Retina (tissue), 1 donor: ENCODE measurements at places on chromosomes 1 and 21.

DNA sequence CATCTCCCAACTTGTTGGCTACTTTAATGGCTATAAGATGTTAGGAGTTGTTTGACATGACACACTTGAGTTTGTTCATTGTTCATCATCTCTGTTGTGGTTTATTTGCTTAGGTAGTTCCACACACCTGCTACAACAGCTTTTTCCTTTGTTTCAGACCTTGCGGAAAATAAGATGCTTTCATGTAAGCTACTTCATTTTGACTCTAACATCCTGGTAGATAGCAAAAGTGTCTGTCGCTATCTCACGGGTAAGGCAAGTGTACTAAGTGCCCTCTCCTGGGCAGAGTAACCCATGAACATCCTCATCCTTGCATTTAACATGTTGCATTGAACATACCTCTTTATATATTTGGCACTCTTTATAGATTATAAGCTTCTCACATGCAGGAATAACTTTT lies 1.6 kb upstream of the OR10T2 start:
- no peak for DNase-seq

DNA sequence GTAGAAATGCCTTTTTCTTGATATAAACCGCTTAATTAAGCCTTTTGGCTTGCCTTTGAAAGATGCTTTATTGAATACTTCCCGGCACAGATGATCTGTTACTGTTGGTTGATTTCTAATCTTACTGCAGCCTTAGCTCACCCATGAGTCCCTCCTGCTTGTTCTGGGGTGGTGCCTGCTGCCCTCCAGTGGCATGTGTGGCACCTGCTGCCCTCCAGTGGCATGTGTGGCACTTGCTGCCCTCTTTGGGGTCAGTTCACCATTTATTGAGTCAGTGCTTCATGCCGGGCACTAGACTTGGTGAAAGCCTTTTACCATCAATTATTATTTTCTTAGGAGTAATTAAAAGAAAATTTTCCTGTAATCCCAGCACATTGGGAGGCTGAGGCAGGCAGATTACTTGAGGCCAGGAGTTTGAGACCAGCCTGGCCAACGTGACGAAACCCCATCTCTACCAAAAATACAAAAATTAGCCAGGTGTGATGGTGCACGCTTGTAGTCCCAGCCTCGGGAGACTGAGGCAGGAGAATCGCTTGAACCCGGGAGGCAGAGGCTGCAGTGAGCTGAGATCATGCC lies 54.3 kb downstream of the ADARB1 start:
- peak; percentile 77 for DNase-seq

DNA sequence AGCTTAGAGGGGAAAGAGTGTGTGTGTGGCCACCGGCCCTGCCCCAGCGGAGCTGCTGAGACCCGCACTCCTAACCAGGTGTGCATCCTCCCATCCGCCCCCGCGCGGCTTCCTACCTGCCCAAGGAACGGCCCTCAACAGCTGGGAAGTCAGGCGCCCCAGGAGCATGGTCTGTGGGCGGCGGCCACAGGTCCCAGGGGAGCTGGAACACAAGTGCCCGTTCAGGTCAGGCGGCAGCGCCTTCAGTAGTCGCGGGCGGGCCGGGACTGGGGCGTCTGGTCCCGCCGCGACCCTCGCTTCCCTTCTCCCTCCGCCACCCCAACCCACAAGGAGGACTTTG lies 448 bp downstream of the AURKAIP1 start:
- no peak for DNase-seq

DNA sequence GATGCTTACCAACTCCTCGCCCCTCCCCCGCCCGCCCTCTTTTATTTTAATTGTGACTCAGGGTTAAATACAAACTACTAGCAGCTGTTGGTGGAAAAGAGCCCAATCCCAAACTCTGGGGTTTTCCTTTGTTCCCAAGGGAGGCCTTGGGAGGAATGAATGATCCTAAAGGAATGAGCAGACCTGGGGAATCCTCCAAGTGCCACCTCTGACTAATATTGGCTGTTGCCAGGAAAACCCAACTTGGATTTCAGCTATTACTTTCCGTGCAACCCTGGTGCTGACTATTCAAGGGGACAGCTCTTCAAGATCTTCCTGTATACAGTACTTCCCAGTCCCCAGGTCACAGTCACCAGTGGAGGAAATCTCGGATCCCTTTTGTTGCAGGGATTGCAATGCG lies 1.3 kb upstream of the S100A10 start:
- DNase-seq = no peak
